ENCODE measurements at places on chromosomes 13 and 19.

DNA sequence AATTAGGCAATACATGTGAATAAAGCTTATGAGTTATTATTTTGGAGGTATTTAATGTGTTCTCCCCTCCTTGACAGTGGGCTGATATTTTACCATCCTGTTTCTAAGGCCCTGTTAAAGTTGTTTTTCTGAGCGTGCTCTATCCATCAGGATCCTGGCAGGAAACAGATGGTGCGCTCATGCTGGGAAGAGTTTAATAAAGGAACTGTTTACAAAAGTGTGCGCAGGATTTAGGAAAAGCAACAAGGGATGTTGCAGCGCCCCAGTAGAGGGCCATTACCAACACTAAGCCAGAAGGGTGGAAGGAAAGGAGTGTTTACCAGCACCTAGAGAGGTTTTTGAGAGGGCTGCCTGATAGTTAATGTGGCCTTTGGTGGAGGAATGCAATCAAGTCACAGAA is 374.5 kb downstream of the KCNRG start:
- no peak for DNase-seq

- DNase-seq = no peak
Measured at GRCh38 chr19:13164343-13165161, 14.3 kb downstream of the IER2 start.

- DNase-seq = peak; percentile 60
Measured at GRCh38 chr19:51422053-51422448, 4.6 kb upstream of the SIGLEC10 start.

DNA sequence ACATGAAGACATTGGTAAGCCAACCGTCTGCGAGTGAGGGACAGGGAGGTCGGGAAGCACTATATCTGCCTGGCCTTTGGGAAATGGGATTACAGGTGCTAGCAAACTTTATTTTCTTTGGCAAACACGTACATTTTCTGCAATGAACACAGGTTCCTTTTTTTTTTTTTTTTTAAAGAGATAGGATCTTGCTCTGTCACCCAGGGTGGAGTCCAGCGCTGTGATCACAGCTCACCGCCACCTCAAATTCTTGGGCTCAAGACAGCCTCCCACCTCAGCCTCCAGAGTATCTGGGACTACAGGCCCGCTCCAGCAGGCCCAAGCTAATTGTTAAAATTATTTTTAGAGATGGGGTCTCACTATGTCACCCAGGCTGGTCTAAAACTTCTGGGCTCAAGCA is 24.2 kb downstream of the ELAVL1 start:
- DNase-seq = no peak
